ENCODE measurements at places on chromosomes 5 and 9.

- DNase-seq: peak; percentile 78
Measured at GRCh38 chr5:119435436-119436132, 16.7 kb upstream of the HSD17B4 start.

- DNase-seq: no peak
Measured at GRCh38 chr5:7376871-7377270, 19.1 kb upstream of the ADCY2 start.

DNA sequence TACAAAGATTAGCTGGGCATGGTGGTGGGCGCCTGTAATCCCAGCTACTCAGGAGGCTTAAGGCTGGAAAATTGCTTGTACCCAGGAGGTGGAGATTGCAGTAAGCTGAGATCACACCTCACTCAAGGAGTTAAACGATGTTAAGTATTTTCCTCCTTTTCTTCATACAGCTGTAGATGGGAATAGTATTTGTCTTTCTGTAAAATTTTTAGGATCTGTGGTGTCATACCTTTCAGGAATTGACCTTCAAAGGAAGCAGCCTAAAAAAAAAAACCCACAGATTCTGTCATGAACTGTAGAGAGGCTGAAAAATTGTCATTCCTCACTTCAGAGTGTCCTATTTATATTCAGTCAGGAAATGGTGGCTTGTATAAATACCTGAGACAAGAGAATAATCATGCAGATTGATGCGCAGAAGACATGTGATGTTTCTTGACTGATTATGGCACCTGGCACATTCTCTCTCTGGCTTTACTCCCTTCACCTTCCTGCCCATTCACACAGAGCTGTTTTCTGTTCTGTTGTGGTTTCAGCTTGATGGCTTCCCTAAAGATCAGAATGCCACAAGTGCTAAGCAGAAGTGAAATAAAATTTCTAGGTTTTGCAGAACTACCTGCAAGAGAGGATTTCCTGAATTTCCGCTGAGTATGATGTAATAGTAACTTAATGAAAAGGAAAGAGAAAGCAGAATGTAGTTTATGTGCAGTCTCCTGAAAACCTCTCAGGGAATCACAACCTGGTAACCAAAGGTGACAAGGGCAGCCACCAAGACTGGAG, 3.8 kb downstream of the IFNA1 start:
- DNase-seq: no peak

DNA sequence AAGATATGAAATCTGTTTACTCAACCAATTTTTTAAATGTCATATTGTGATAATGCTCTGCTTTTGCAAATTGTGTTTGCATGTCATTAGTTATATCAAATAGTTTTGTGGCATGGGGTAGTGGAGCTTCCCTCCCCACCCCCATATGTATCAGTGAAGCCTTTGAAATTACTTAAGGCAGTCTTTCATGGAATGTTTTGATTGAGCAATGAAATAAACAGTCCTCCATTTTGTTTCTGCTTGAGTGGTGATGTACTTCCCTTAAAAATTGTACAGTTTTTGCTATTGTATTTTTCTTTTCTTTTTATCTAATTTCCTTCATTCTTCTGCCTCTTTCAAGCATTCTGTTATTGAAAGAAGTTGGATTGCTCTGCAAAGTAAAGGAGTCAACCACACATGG, 3.5 kb downstream of the SOWAHA start:
- no peak for DNase-seq

- no peak for DNase-seq
Measured at GRCh38 chr5:53917095-53917494, 356.7 kb downstream of the NDUFS4 start.

DNA sequence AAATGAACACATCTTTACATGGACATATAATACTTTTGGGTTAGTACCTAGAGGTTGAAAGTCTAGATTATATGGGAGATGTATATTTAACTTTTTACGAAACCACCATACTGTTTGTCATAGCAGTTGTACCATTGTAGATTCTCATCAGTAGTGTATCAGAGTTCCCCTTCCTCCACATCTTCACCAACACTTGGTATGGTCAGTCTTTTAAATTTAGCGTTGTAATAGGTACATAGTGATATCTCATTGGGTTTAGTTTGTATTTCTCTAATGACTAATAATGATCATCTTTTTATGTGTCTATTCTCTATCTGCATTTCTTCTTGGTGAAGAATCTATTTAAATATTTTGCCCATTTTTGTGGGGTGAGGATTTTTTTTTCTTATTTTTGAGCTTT, 137.5 kb downstream of the NR3C1 start:
- no peak for DNase-seq

Measured in activated CD8-positive, alpha-beta memory T cell treated with anti-CD3 and anti-CD28 coated beads, Interleukin-2, amount 50 U/mL, for 4 hours (primary cell).